Thymus (tissue), 14 donors: ENCODE measurements at places on chromosomes 3 and 15. TPM values are rescaled to one million over a fixed set of nuclear protein-coding genes. Genes with fewer than 3 reads are reported as not detected.

Gene IMPG2
- 0.52 TPM for total RNA-seq

Gene NEK10
- total RNA-seq, result 0.76 TPM

Gene ZIC1
- not detected for total RNA-seq

Gene PARP3
- total RNA-seq, result 8.0 TPM

Gene GATA2
- total RNA-seq, result 0.57 TPM

Gene SCN5A
- 0.05 TPM for total RNA-seq

Gene ARGFX
- total RNA-seq, result not detected

Gene CFAP20DC
- 1.6 TPM for total RNA-seq

Gene POPDC2
- total RNA-seq, result 3.0 TPM

Gene PAK6
- total RNA-seq, result 0.38 TPM

- peak; percentile 53 for DNase-seq
These were observed 121.0 kb downstream of the TFDP2 start for GRCh38 chr3:142028243-142028777.

- no peak for DNase-seq
These were observed 44.0 kb upstream of the SMAD6 start for GRCh38 chr15:66658044-66658443.

DNA sequence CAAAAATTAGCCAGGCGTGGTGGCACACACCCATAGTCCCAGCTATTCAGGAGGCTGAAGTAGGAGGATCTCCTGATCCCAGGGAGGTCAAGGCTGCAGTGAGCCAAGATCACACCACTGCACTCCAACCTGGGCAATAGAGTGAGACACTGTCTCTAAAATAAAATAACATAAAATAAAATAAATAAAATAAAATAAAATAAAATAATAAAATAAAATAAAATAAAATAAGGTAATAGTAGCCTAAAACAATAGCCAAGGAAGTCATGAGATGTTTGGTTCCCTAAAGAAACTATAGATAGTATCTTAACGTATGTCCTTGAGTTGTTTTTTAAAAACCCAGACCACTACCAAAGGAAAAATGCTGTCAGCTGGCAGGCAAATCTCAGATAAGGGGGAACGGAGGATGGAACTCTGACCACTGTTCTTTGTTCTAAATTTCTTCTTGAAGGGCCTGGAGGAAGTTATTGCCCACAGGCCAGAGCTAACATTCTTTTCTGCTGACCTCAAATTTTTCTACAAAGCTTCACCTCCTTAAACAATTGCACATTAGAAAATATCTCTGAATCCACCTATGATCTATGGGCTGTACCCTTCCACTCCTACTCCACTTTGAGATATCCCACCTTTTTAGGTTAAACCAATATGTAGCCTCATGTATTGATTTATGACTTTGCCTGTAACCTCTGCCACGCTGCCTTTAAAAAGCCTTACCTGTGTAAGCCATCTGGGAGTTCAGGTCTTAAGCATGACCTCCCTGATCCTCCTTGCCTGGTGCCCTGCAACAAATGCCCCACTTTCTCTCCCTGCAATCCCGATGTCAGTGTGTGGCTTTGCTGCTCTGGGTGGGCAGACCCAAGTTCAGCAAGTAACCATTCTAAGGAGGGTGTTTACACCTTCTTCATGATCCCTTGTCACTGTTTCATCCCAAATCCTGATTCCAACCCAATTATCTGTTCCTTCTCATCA, 126.2 kb upstream of the BHLHE40 start:
- no peak for DNase-seq

DNA sequence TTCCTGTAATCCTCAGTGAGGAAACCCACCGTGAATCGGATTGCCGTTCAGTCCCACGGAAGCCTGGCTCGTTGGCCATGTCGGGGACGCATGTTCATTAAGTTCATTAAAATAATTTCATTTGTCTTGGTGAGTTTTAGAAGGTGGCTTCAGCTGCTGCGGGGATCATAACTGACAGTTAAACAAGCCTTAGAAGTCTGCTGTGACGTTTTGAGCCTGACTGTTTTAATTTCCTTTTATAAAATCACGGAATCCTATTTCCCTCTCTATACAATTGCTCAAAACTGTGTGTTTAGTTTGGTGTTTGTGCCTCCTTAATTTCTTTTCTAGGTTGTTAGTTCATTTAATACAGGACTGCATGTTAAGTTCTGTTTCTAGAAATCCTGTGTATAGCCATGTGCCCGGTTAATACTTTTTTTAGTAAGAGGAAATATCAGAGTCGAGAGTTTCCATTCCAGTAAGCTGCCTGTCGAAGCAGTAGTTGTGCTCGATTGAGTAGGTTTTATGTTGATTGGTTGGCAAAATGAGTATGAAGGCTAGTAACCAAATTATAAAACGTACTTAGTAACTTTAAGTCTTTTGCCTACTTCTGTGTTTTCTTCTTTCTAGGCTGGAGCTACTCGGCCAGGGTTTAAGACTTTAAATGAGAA, 705 bp downstream of the NIPA2 start:
- peak; percentile 9 for DNase-seq

GRCh38 chr3:148330542-148330941, 367.2 kb upstream of the AGTR1 start:
- no peak for DNase-seq

DNA sequence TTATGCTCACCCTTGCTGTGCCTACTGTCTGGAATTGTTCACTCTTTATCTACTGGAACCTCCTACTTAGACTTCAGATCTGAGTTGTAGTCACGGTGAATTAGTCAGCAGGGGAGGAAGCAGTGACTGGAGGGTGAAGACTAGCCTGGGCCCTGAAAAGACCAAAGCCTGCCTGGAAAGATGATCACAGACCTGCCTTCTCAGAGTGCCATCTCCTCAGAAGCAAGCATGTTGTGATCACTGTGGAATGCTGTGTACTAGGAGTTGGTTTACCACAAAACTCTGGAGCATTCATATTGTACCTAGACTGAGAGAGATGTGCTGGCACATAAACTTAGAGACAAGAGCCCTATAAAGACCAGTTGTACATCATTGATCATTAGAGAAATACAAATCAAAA, 100.7 kb upstream of the SCN10A start:
- DNase-seq, result no peak

- DNase-seq, result no peak
These were observed 61.0 kb upstream of the DAZL start for GRCh38 chr3:16666206-16666605.

GRCh38 chr3:43742920-43743319, 52.2 kb downstream of the ABHD5 start:
- no peak for DNase-seq

DNA sequence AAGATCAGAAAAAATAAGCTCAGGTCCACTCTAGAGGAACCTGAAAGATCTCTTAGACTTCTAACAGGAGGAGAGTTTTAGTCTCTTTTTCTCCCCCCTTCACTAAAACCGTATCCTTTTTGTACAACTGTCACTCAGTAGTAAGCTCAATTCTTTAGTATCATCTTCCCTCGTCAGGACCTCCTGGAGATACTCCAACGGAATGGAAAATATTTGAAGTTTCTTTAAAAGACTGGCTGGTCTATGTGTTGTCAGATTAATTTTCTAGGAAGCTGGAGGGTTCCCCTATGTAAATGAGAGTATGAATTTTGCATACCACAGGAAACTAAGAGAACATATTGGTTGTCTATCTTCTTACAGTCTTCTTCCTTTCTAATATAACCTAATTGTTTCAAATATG, 747.7 kb upstream of the CBLB start:
- DNase-seq, result no peak

DNA sequence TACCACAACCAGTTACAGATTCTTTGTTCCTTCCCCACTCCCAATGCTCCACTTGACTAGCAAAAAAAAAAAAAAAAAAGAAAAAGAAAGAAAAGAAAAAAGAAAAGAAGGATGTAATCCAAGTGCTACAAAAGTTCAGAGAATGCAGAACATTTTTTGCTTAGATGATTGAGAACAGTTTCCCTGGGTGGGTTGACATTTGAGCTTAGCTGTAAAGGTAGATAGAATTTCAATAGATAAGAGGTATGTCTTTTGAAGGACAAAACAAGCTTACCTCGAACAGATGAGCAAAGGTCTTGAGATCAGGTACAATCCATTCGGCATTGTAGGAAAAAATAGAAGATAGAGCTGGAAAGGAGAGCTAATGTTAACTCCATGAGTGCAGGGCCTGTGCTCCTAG, 344.6 kb upstream of the NECTIN3 start:
- DNase-seq, result no peak

DNA sequence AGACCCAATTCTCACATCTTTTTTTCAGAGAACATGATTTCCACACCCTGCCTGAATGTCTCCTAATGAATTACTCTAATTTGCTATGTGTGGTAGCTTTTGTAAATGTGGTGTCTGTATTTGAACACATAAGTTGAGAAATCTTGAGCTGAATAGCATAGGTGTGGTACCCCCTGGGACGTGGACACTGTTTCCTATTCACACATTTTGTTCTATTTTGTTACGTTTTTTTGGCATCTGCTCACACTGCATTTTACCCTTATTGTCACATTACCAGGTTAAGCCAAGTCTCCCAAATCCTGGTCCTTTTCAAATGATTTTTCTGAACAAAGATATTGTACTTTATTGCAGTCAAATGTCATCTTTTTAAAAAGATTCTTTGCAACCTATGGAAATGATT, 6.8 kb upstream of the MAPK6 start:
- DNase-seq, result no peak

DNA sequence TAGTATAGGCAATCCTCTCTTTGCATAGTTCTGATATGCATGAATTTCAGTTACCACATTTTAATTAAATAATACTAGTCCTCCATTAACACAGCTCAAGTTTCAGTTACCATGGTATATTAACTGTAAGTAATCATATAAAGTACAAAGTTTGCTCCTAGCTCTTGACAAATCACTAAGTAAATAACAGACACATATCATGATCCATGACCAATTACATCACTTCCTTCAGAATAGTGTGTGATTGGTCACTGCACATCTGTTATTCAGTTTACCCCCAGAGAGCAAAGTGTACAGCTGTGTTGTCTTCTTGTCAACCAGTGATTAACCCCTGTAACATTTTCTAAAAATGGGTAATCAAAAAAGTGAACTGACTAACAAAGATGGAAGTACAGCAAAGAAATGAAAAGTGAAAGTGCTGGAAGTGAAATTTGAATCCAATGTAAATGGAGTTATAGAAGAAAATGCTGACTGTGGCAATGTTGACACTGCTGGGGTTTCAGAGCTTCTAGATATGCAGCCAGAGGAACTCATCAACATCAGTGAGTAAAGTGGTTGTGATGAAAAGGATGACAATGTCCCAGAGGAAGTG, 30.2 kb upstream of the LEKR1 start:
- no peak for DNase-seq

DNA sequence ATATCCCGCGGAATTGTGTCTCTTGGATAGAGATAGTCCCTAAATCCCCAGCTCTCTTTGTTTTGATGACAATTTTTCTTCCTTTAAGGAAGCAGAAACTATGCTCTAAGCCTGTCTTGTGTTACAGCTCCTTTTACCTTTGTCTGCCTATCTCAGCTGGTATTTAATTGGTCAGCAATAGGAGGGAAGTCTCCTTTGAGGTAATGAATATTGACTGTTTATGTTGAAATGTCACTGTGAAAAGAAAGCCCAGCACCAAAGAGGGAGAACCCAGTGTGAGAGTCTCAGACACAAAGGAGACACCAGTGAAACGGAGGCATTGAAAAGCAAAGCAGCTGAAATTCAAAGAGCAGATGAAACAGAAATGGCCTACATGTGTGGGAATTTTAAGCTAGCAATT, 372.6 kb downstream of the NR2F2 start:
- DNase-seq, result no peak

- DNase-seq, result no peak
These were observed 60.1 kb downstream of the IGSF11 start for GRCh38 chr3:118974356-118975097.

GRCh38 chr3:188697127-188697526, 474.6 kb upstream of the TPRG1 start:
- DNase-seq, result no peak

DNA sequence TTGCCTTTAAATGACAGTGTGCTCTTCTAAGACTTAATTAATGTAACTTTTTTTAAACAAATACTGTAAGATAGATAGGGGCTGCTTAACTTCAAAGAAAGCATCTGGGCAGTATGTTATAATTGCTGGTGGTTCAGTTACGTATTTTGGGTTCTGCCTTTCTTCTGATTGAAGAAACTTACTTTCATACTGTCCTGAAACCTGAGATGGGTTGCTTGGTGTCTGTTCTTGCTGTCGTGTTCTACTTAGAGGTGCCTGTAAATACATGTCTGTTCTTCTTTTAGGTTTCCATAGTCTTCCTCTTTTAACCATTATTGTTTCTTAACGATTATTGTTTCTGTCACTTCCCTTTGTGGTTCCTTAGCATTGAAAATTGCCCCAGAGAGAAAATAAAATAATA, 297.7 kb upstream of the CHRM5 start:
- no peak for DNase-seq

DNA sequence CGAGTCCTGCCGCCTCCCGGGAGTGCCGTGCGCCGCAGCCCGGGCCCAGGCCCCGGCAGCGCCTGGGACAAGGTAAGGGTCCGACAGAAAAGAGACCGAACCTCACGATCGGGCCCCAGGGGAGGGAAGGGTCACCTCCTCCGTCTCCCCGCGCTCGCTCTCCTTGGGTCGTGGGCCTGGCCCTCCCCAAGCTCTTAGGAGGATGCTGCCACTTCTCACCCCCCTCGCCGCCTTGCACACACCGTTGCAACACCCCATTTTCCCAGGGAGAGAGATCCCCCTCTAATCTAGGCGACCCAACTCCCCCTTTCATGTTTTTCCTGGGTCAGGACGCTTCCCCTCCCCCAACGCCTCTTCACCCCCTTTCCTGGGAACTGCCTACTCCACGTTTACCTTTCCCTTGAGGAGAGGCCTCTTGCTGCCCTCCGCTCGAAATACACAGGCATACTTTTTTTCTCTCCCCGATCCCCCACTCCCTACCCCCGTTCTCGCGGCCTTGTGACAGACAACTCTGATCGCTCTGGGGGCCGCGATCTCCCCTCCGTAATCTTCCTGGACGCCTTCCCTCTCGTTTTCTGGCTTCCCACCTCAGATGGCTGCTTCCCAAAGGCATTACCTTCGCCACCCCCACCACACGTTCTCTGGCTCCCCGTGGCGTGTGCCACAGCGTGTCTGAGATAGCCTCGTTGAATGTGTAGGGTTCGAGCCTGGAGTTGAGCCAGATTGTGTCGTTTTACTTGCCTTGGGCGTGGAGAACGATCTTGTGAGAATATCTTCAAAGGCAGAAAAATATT, 688 bp downstream of the SETD5 start:
- no peak for DNase-seq

- peak; percentile 90 for DNase-seq
These were observed 871 bp downstream of the MAP1A start for GRCh38 chr15:43518197-43518761.

DNA sequence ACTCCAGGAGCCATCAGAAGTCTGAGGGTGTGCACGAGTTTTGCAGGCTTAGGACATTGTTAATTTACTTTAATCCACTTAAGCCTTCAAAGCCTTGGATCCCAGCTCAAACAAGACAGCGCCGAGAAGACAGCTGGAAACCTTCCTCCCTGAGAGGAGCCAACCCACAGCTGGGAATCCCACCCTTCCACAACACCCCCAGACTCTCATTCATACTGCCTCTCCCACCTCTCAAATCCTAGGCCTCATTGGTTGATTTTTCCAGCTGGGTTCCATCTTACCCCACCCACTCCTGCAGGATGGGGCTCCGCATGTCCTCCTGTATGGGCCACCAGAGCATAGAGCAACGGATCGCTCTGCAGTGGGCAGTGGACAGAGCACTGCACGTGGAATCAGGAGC, 80.4 kb downstream of the SEMA5B start:
- DNase-seq, result no peak

- DNase-seq, result no peak
These were observed 11.6 kb downstream of the DNAH1 start for GRCh38 chr3:52327486-52328290.
